ENCODE measurements at places on chromosomes 6 and 20.

DNA sequence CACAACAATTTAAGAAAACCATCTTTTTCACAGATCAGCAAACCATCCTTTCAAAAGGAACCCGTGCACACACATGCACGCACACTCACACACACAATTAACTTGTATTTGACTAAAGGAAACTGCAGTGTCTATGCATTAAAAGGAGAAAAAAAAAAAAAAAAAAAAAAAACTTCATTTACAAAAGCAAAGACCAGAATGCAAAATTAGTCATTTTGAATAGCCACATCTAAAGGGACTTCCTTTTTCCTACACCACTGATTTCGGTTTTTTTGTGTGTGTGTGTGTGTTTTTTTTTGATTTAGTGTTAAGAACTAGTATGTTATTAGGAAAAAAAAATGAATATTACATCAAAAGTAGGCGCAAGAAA lies 6.3 kb downstream of the ZMYND8 start:
- DNase-seq: no peak

DNA sequence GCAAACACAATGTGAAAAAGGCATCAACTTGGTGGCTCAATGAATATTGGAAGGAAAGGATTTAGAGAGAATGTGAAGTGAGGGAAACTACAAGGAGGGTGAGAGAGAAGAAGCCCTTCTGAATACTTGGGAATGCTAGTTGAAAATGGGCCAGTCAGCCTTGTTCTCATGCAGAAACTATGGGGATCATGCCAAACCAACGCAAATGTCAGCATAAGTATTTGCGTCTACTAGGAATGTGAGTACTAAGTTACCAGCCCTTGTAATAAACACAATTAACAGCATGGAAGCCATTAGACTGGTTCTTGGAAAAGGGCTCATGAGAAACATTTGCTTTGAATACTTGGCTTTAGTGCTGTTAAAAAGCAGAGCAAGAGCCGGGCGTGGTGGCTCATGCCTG lies 54.9 kb upstream of the AIG1 start:
- DNase-seq: no peak

GRCh38 chr6:145206247-145206907 lies 528.9 kb downstream of the EPM2A start:
- DNase-seq: no peak

GRCh38 chr6:132466952-132467351 lies 46.0 kb downstream of the STX7 start:
- DNase-seq: no peak

DNA sequence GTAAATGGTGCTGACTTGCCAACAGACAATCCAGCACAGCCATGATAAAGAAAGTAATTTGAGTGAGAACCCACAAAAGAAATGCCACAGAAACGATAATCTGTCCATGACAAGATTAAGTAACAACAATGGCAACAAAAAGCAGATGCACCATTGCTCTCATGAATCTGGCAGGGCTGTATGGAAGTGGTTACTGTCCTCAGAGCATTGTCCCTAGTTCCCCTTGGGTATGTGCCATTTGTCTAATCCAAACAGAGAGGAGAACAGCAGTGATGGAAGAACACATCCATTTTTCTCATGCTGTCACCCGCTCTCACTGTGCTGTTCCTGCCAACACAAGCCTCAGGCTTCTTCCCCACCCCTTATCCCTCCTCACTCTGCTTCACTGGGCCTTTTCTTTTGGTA lies 65.8 kb downstream of the REV3L start:
- DNase-seq: no peak

DNA sequence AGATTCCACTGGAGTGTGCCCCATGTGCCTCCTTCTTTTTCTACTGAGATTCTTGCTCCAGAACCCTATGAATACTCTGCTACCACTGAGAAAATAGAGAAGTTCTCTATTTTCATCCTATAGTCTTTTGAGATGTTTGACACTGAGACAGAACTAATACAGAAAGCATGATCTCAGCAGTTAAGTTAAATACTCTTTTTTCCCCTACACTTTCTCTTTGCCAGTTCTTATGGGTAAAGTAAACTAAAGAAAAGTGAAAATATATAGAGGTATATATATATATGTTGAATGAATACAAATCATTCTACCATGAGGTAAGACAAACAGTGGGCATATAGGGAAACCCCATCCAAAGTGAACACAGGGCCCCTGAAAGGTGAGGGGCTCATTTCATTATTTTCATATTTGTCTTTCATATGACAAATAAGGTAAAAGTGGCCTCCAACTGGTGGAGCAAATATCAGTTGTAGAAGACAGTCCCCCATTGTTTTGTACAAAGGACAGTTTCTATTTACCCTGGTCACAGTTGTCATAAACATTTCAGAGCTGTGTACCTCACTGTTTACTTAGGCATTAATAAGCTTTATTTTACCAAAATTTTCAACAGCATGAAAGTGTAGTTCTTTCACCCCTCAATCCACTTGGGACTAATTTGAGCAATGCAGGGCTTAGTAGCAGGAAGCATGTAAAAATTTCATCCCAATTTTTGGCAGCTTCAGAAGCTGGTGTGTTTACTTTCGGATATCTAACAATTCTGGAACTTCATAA lies 188.3 kb upstream of the MARCKS start:
- no peak for DNase-seq

DNA sequence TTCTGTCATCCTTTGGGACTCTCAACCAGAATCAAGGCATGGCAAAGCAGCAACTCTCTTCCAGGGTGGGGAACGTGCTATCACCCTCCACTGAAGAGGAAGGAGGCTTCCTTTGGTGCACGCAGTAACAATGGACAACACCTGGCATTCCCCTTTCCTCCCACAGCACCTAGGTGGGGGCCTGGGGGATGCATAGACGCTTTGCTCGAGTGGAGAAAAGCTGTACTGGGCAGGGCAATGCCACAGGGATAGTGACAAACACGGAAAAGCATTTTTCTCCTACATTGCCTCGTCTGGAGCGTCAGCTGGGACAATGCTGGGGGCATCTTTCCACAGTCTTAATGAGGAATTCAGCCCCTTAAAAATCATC lies 82.9 kb downstream of the GMPR start:
- no peak for DNase-seq

DNA sequence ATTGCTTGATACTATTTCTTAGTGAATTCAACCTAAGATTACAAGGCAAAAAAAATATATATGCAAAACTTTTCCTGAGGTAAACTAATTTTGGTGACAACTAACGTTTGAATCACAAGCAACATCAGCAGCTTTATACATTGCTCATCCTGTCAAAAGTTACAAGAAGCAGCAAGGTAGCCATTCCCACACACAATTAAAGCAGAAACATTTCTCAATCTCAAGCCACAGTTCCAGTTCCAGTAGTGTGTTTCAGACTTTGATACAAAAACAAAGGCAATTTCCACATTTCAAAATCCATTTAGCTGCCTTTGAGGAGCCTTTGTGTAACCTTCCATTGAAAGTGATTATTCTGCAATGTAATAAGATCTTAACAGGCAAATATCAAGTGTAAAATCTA lies 191.0 kb downstream of the WDR27 start:
- DNase-seq: no peak

DNA sequence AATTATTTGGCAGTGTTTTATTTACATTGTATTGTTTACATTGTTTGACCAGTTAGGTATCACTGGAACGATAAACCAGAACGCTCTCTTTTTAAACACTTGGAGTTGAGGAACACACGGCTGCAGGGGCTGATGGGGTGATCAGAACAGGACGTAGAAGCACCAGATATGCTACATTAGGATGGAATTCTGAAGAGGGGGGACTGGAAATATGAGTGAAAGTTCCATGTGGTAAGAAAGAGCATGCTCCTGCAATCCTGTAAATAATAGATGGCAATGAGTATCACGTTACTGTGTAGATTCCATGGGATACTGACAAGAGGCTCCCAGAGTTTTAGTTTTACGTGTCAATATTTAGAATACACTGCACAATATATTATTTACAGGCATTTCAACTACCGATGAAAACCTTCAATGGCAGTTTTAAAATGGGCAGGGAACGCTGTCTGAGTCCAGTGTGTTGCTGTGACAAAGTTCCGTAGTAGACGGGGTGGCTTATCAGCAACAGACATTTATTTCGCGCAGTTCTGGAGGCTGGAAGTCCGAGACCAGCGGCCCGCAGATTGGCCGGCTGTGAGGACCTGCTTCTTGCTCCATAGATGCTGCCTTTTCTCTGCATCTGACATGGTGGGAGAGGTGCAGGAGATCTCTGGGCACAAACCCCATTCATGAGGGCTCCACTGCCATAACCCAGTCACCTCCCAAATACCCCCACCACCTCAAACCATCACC lies 43.1 kb downstream of the SYNJ2 start:
- DNase-seq: no peak

DNA sequence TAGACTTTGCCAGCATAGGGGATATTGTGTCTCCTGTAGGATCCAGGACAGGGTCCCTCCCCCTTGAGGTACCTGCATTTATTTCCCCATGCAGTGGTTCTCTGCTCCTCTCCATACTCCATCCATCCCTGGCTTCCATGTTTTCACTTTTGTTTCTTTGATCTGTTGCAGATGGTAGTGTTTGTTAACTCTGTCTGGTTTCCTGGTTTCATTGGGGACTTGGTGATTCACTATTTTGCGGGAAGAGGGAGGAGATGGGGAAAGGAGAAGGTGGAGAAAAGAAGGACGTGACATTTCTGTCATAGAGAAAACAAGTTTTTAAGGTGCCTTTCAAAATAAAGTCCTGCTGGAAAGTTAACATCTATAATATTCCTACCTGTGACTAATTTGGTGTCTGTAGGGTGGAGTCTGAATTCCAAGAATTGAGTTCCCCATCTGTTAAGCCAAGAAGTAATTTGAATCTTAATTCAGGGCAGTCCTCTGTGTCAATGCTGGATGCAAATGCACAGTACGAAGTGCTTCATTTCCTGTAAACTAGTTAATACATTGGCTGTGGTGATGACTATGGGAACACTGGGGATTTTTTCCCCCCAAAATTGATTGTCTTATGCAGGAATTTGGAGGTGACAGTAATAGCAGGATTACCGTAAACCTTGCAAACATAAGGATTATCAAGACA lies 6.9 kb upstream of the RNF144B start:
- DNase-seq: no peak

DNA sequence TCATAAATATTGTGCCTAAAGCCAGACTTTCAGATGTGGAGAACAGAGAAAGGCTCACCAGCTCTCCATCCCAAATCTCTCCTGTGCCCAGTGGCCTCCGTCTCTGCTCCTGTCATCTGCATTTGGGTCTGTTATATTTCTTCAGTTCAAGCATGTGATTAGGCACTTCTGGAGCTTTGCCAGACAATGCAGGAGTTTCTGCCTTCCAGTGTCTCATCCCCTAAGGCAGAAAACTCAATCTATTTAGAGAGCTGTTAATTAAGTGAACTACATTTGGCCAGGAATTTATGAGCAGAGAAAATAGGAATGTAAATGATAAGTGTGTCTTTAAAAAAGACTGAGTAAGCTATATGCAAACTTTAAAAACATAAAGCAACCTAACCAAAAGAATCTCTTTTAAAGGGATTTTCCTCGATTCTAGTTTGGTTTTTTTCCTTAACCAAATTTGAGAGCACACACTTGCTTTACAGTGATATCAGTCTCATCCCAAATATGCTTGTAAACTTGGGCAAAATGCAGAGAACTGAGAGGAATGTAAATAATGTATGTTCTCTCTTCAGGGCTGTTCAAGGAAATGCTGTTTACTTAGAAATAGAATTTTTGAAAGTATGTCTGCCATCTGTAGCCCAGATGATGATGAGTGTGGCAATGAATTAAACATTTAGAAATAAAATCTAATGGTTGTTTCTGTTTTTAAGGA lies 113.9 kb downstream of the ELOVL4 start:
- no peak for DNase-seq

- no peak for DNase-seq
Measured at GRCh38 chr20:45344168-45344860, 3.9 kb downstream of the SDC4 start.

GRCh38 chr6:155387481-155387880 lies 68.2 kb downstream of the NOX3 start:
- DNase-seq: no peak

GRCh38 chr20:5820738-5821137 lies 70.5 kb downstream of the SHLD1 start:
- DNase-seq: no peak

- no peak for DNase-seq
Measured at GRCh38 chr6:149881860-149882259, 16.1 kb downstream of the RAET1E start.

GRCh38 chr6:20455251-20455940 lies 53.7 kb downstream of the E2F3 start:
- no peak for DNase-seq

DNA sequence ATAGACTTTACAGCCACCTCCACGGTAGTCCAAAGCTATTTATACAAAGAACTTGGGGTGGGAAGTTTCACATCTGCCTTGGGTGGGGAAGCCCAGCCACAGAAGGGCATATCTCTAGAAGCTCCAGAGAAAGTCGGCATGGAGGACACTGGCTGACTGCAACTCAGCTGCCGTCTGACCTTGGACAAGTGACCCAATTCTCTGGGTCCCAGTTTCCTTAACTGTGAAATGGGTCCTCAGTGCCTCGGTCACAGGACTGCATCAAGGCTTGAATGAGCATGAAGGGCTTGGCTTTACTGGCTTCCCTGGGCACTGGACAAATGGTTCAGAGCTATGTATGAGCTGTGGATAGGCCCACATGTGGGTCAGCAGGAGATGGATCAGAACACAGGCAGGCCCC lies 58.6 kb downstream of the NOL4L start:
- DNase-seq: no peak

GRCh38 chr6:113809826-113810225 lies 47.3 kb upstream of the MARCKS start:
- no peak for DNase-seq

DNA sequence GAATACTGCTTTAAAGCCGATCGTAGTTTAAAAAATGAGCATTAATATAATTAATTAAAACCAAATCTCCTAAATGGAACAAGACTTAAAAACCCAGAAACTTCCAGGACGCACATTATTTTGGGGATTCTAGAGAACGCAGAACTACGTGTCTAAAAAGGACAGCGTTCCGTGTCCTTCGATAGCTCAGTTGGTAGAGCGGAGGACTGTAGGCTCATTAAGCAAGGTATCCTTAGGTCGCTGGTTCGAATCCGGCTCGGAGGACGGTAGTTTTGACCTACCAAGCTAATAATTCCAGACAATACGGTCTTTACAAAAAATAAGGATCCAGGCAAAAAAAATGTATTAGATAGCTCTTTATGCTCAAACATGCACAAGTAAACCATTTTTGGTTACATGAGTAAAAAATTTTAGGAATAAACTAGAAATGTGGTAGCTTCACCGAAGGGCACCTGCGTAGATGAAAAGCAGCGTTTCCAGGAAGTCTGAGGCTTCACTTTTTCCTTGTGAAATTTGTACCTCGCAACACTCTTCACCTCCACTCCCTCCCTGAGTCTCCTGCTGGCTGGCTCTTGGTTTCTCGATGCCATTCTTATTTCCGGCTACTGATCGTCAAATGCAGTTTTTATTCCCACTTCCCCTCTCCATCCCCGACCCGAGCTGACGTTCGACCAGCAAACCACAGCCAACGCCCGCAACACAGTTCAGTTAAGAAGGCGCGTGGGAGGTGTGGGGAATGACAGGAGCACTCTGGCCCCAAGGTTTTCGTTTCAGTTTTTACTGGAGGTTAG lies 19.6 kb upstream of the ABT1 start:
- peak; percentile 72 for DNase-seq

GRCh38 chr6:140669321-140669720 lies 1294.9 kb upstream of the CITED2 start:
- DNase-seq: no peak
